ENCODE measurements at places on chromosomes 12 and 14.

DNA sequence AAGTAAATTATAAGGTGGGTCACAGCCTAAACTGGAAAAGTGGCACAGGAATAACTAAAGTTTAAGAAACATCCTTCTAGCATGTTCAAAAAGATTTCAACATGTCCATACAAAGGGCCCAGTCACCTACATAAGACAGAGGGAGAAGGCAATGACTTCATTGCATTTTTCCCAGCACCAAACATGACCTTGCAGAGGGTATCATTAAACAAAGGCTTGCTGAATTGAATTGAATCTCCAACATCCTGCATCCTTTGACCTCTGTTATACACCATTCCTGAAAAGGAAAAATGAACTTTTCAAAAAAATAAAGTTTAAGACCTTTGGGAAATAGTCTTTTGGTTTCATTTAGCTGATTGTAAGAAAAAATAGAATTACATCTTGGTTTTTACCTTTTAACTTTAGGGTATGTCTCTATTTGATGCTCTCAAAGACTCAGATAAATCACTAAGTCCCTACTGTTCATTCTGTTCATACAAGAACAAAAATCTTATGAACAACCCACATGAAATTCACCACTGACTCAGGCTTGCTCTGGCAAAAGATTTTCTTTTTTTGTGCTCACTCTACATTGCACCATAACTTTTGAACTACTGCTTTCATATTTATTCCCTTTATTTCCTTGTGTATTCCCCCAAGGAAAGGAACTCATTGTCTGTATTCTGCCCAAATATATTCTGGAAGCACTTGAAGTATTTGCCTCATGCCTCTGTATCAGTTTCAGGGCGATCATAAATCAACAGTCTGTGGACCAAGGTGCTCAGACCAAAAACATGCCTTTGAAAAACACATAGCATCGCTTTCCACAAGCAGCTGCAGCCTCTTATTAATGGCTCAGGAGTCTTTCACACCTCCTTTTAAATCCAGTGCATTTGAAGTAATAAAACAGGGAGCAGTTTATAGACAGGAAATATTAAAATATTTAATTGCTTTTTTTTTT is 121.7 kb downstream of the DUSP6 start:
- H3K4me3 ChIP-seq, result no peak overlapping the region
- no peaks in the 10 kb centered on the region for H3K27me3 ChIP-seq
- H3K27ac ChIP-seq, result no peak overlapping the region

DNA sequence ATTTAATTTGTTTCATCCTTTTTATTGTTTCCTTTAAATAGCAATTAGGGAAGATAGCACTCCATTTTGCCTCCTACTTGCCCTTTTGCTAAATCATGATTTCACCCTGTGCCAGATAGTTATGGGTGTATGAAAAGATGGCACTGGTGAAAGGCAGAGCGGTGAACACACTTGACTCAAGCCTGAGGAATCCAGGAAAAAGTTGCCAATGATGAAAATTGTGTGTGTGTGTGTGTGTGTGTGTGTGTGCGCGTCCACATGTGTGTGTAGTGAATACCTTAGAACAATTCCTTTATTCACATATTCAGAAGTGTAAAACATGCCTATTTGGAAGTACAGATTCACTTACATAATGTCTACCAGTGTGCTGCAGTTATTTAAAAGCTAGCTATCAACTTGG is 123.8 kb downstream of the PTCSC3 start:
- H3K4me1 ChIP-seq, result no peaks in the 10 kb centered on the region
- H3K36me3 ChIP-seq, result no peaks in the 10 kb centered on the region
- no peak for DNase-seq
- no peak overlapping the region for H3K4me3 ChIP-seq

DNA sequence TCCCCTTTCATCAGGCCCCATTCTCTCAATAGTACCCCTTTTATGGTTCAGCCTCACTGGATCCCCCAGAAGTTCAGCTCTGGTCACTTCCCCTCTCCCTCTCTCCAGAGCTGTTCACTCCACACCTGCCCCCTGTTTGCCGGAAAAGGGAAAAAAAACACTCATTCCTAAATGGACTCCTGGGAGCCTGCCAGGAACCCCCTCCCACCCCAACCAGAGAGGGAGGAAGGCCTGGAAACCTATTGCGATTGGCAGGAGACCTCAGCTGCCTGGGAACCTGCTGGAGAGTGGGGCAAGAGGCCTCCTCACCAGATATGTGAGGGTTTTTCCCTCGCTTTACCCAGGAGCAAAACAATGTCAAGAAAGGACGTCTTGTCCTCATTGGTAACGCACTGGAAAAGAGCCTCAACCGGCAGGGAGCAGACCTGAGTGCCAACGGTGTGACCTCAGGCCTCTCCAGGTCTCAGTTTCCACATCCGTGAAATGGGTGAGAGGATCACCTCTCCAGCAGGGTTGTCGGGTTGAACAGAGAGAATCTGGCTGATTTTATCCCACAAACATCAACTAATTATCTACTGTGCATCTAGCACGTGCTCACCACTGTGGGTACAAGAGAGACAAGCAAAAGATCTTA is 4.6 kb downstream of the DTX1 start:
- no peaks in the 10 kb centered on the region for H3K36me3 ChIP-seq
- no peak overlapping the region for H3K4me3 ChIP-seq
- peaks cover 8% of the 10 kb centered on the region for H3K27me3 ChIP-seq
- no peak for DNase-seq

- DNase-seq, result peak; percentile 58
- H3K4me3 ChIP-seq, result no peak overlapping the region
- H3K4me1 ChIP-seq, result peaks cover 2% of the 10 kb centered on the region
- H3K27ac ChIP-seq, result peak overlapping the region; percentile 15
- H3K27me3 ChIP-seq, result no peaks in the 10 kb centered on the region
- H3K36me3 ChIP-seq, result no peaks in the 10 kb centered on the region
These were observed 407.8 kb downstream of the ATP23 start for GRCh38 chr12:58349161-58349560.

- peak overlapping the region; percentile 45 for H3K4me3 ChIP-seq
- peaks cover 12% of the 10 kb centered on the region for H3K4me1 ChIP-seq
- H3K27me3 ChIP-seq, result no peaks in the 10 kb centered on the region
- peaks cover 6% of the 10 kb centered on the region for H3K36me3 ChIP-seq
These were observed 438 bp downstream of the DDX54 start for GRCh38 chr12:113184900-113185179.

GRCh38 chr14:39005044-39005880 is 97.8 kb downstream of the SEC23A start:
- no peak for DNase-seq
- H3K36me3 ChIP-seq, result no peaks in the 10 kb centered on the region
- no peak overlapping the region for H3K27ac ChIP-seq
- H3K4me3 ChIP-seq, result no peak overlapping the region
- H3K27me3 ChIP-seq, result no peaks in the 10 kb centered on the region
